Smooth muscle cell of the brain vasculature (primary cell): ENCODE measurements at places on chromosomes 7 and 10.

- no peak for DNase-seq
These were observed 761.5 kb downstream of the GATA3 start for GRCh38 chr10:8815969-8816368.

GRCh38 chr10:88428442-88428841 lies 154.7 kb downstream of the RNLS start:
- no peak for DNase-seq

GRCh38 chr7:44152971-44153947 lies 12.1 kb upstream of the MYL7 start:
- DNase-seq, result no peak

GRCh38 chr10:86644794-86645445 lies 9.4 kb upstream of the OPN4 start:
- no peak for DNase-seq

- no peak for DNase-seq
These were observed 69.8 kb downstream of the MET start for GRCh38 chr7:116741625-116742316.

DNA sequence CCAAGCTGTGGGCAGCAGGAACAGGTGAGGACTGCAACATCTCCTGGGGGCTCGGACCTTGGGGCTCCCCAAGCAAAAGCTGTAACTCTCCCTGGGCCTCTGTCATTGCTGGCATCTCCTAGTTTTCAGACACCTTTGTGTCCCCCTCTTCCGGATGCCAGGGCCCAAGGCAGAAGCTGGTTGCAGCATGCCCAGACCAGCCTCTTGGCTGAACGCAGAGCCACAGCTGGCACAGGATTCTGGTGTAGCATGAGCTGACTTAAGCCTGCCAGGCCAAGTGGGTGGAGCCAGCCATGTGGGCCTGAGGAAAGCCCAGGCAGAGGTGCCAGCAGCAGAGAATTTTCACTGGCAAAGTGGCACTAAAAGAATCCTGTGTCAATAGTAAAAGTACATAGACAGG lies 43.5 kb downstream of the ZWINT start:
- no peak for DNase-seq

DNA sequence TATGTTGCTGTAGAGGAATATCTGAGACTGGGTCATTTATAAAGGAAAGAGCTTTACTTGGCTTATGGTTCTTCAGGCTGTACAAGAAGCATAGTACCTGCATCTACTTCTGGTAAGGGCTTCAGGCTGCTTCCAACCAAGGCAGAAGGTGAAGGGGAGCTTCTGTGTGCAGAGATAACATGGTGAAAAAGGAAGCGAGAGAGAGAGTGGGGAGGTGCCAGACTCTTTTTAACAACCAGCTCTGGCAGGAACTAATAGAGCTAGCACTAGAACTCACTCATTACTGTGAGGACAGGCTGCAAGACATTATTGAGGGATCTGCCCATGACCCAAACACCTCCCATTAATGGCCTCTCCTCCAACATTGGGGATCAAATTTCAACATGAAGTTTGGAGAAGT lies 94.5 kb downstream of the KIF20B start:
- no peak for DNase-seq

GRCh38 chr7:147400925-147401324 lies 1189.6 kb upstream of the C7orf33 start:
- no peak for DNase-seq

DNA sequence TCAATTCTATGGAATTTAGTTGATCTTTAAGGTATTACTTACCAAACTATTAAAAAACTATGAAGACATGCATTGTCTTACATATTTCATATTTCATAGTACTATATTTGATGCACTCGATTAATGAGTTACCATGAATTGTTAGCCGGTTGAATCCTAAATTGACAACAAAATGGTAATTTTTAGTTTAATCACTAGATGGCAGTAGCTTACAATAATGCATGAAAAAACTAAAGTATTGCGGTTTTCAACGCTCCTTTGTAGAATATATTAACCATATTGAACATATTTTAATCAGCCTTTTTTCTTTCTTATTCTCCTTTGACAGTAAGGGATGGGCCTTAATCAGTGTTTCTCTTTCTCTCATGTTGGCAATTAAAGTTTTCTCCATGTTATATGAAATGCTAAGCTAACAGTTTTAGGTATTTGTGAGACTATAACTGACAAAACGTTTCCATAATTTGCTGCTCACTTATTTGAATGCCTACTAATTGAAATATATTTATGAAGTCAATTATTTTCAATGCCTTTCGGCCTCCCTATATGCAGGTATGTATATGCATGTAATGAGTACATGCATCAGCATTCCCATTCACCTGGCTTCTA lies 48.5 kb upstream of the ARL4A start:
- no peak for DNase-seq
